ENCODE measurements at places on chromosomes 5 and 9. TPM values are rescaled to one million over a fixed set of nuclear protein-coding genes. Genes with fewer than 3 reads are reported as not detected.

MEIKIN gene
- not detected for total RNA-seq

HTR1A gene
- not detected for total RNA-seq

IFNB1 gene
- not detected for total RNA-seq

SLC1A3 gene
- 52.1 TPM for total RNA-seq

FRRS1L gene
- 0.06 TPM for total RNA-seq

SHC3 gene
- 13.2 TPM for total RNA-seq

AIF1L gene
- total RNA-seq, result 16.0 TPM

DNA sequence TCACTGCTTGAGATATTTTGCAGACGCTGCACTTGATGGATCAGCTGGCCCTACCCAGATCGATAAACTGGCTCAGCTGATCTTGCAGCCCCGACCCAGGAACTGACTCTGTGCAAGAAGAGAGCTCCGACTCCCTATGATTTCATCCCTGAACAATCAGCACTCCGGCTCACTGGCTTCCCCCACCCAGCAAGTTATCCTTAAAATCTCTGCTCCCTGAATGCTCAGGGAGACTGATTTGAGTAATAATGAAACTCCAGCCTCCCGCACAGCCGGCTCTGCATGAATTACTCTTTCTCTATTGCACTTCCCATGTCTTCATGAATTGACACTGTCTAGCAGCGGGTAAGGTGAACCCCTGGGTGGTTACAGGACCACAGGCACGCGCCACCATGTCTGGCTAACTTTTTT, 16.9 kb upstream of the NANS start:
- DNase-seq, result no peak
- H3K4me1 ChIP-seq, result peaks cover 13% of the 10 kb centered on the region
- H3K27me3 ChIP-seq, result no peaks in the 10 kb centered on the region
- H3K27ac ChIP-seq, result no peak overlapping the region
- H3K4me3 ChIP-seq, result no peak overlapping the region

DNA sequence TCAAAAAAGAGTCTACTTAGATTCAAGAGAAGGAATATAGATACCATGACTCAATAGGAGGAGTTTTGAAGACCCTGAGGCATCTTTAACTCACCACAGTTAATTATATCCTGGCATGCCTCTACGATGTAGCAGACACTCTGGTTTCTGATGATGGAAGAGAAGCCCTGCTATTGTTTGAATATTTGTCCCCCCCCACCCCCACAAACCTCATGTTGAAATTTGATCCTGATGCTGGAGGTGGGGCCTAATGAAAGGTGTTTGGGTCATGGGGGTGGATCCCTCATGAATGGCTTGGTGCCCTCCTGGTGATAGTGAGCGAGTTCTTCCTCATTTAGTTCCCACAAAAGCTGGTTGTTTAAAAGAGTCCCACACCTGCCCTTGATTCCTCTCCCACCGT, 147.9 kb upstream of the TBCA start:
- no peaks in the 10 kb centered on the region for H3K27me3 ChIP-seq
- no peaks in the 10 kb centered on the region for H3K4me1 ChIP-seq
- DNase-seq, result no peak
- no peak overlapping the region for H3K4me3 ChIP-seq
- H3K27ac ChIP-seq, result no peak overlapping the region
- H3K36me3 ChIP-seq, result no peaks in the 10 kb centered on the region

- no peaks in the 10 kb centered on the region for H3K27me3 ChIP-seq
- no peaks in the 10 kb centered on the region for H3K36me3 ChIP-seq
Observed at GRCh38 chr5:16975950-16976624, 40.0 kb upstream of the MYO10 start.

GRCh38 chr5:133121080-133121479, 69.3 kb downstream of the HSPA4 start:
- H3K4me1 ChIP-seq, result no peaks in the 10 kb centered on the region
- DNase-seq, result no peak
- H3K36me3 ChIP-seq, result no peaks in the 10 kb centered on the region
- H3K27ac ChIP-seq, result no peak overlapping the region

GRCh38 chr5:88883836-88884607, 1.0 kb upstream of the MEF2C start:
- peak overlapping the region; percentile 65 for H3K4me3 ChIP-seq
- peak overlapping the region; percentile 86 for H3K27ac ChIP-seq
- DNase-seq, result peak; percentile 75
- H3K36me3 ChIP-seq, result no peaks in the 10 kb centered on the region
- H3K27me3 ChIP-seq, result no peaks in the 10 kb centered on the region

DNA sequence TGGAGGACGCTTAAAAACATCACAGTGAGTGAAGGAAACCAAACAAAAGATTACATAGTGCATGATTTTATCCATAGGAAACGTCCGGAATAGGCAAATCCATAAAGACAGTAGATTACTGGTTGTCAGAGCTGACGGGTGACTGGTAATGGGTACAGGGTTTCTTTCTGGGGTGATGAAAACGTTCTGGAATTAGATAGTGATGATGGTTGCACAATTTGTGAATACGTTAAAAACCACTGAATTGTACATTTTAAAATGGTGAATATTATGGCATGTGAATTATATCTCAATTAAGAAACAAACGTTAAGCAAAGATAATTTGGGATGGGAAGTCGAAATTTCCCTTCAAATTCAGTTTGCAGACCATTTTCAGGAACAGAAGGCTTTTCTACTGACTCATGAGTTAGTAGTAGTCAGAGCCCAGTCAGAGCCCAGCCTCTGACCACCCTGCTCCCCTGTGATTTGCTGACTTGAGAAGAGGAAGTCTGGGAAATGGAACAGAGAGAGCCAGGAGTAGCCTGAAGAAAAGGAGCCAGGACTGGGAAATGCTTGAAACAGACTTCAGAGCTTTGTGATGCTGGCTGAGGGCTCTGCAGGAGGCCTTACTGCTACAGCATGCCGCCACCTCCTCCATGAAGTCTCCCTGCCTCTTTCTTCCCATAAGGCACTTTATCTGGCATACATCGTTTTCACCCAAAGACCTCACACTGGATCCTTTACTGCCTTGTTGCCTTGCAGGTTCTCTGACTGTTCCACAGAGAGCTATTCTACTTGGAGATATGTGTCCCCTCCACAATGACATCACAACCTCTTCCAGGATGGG, 46.4 kb upstream of the CTNNA1 start:
- no peak overlapping the region for H3K4me3 ChIP-seq
- no peaks in the 10 kb centered on the region for H3K36me3 ChIP-seq
- no peaks in the 10 kb centered on the region for H3K4me1 ChIP-seq
- DNase-seq, result no peak
- no peak overlapping the region for H3K27ac ChIP-seq
- H3K27me3 ChIP-seq, result no peaks in the 10 kb centered on the region

GRCh38 chr5:168951769-168952168, 349.2 kb downstream of the SLIT3 start:
- no peaks in the 10 kb centered on the region for H3K4me1 ChIP-seq
- no peaks in the 10 kb centered on the region for H3K27me3 ChIP-seq
- no peak overlapping the region for H3K4me3 ChIP-seq
- H3K36me3 ChIP-seq, result no peaks in the 10 kb centered on the region

DNA sequence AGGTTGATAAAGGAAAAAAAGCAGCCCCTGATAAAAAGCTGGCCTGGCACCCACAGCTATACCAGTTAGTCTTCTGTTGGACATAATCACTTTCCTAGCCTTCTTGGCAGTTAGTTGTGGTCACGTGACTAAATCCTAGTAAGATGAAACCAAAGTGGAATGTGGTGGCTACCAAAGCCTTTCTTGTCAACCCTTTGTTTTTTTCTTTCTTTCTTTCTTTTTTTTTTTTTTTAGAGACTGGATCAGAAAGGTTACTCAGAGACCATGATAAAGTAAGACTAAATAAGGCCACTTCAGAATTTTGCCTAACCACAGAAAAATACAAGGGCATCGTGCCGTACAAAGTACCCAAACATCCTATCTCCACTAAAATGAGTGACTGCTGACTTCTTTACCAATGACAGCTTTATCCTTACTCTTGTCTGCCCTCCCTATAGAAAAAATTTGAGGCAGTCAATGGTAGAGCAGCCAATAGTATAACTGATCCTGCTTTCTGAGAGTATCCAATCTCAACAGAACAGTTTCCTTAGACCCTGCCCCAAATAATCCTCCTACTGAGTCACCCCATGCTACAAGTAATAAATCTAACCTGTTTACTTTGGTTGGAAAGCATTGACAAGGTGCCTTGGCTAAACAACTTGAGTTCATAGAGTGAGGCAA, 14.2 kb upstream of the KIF27 start:
- H3K27ac ChIP-seq, result no peak overlapping the region
- H3K4me1 ChIP-seq, result peaks cover 18% of the 10 kb centered on the region
- H3K4me3 ChIP-seq, result no peak overlapping the region
- peaks cover 20% of the 10 kb centered on the region for H3K36me3 ChIP-seq
- no peak for DNase-seq
- H3K27me3 ChIP-seq, result no peaks in the 10 kb centered on the region

DNA sequence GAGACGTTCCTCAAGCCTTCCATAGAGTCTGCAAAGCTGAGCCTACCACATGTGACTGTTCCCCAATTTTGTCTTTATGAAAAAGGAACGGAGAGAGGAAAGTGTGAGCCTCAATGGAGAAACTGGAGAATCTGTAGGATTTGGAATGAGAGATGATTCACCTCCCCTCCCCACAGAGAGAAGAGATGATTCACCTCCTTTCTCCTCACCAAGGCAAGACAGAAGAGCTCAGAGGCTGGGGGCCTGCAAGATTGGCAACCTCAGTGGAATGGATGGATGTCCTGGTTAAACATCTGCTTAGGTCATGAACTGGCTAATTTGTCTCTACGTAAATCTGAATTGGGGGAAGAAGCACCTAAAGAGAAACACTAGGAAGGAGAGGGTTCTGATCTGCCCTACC, 17.0 kb upstream of the MOCS2 start:
- no peak overlapping the region for H3K4me3 ChIP-seq
- no peaks in the 10 kb centered on the region for H3K4me1 ChIP-seq
- peaks cover 2% of the 10 kb centered on the region for H3K27me3 ChIP-seq
- DNase-seq, result no peak
- H3K36me3 ChIP-seq, result no peaks in the 10 kb centered on the region

DNA sequence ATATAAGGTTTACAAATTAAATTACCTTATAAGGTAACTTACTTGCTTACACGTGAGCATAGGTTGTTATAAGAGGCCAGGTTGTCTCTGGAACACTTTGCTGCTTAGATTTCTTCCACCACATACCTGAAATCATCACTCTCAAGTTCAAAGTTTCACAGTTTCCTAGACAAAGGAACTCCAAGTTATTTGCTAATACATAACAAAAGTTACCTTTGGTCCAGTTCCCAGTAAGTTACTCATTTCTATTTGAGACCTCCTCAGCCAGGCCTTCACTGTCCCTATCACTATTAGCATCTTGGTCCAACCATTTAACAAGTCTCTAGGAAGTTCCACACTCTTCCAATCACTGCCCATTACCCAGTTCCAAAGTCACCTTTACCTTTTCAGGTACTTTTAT, 18.5 kb upstream of the UGT3A1 start:
- H3K4me3 ChIP-seq, result no peak overlapping the region
- H3K27me3 ChIP-seq, result no peaks in the 10 kb centered on the region
- DNase-seq, result no peak
- no peaks in the 10 kb centered on the region for H3K36me3 ChIP-seq
- no peaks in the 10 kb centered on the region for H3K4me1 ChIP-seq
- H3K27ac ChIP-seq, result no peak overlapping the region
